ENCODE measurements at places on chromosomes 3 and 15.

DNA sequence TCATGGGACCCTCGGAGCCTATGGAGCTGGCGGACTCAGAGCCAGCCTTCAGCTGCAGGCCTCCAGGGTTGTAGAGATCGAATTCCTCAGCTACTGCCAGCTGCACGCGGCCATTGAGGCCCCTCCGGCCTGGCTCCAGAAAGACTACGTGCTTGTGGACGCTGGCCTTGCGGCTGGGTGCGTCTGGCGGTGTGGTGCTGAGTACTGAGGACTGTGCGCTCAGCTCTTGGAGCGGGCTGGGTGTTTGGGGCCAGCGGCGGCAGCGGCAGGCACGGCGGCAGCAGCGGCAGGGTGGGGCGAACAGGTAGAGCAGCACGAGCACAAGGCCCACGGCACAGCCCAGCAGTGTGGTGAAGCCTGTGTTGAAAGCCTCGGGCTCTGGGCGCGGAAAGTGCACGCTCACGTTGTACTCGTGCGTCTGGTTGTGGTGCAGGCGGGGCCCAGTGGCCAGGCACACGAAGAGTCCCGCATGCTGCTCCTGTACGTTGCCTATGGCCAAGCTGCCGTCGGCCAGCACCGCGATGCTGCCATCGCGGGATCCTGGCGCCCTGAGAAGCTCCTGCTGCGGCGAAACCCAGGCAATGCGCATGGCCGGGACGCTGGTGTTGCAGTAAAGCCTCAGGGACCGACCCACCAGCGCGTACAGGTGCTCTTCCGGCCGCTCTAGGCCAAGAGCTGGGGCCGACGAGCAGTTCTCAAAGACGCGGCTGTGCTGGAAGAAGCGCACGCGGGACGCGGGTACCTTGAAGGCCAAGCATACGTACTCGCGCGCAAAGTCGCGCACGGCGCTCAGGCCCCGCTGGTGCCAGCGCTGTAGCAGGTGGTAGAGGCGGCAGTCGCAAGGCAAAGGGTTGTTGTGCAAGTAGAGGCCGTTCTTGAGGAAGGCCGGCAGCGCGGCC lies 1.3 kb downstream of the AMIGO3 start:
- no peak for DNase-seq

- DNase-seq = no peak
These were observed 132.6 kb upstream of the LRRN1 start for GRCh38 chr3:3666664-3667063.

DNA sequence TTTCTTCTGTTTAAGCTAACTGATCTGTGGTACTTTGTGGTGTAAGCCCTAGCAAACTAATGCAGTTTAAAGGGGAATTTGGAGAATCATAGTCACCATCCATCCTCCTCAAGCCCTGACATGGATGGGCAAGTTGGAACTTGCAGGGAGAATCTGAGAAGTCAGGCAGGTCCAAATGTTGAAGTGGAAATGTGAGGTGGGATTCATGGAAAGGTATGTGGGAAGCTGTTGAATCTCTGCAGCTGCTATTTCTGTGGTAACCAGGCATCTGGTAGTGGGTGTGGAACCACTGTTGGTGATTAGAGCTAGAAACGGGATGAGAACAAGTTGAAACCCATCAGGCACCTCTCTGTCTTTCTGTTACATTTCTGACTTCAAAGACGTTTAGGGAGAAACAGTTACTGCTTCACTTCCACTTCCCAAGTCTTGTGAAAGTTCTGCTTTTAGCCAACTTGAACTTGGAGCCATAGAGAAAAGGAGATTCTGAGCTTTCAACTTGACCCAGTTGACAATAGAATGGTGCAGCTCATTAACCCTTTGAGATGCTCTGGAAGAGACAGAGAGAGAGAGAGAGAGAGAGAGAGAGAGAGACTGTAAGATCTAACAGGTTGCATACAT lies 38.1 kb upstream of the NMNAT3 start:
- DNase-seq = no peak

- DNase-seq = no peak
These were observed 32.5 kb upstream of the CHRNB4 start for GRCh38 chr15:78673476-78673875.

DNA sequence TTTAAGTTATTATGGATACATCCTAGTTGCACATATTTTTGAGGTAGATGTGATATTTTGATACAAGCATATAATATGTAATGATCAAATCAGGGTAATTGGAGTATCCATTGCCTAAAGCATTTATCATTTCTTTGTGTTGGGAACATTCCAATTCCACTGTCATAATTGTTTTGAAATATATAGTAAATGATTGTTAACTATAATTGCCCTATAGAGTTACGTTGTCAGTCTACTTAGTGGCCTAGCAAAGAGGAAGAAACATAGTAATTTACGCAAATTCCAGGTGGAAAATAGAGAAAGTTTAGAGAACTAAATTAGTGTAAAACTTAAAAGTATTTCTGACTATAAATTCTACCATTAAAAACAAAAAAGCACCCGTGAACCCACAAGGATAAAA lies 24.9 kb downstream of the NXPE3 start:
- DNase-seq = no peak

GRCh38 chr15:51114437-51115119 lies 19.9 kb upstream of the TNFAIP8L3 start:
- DNase-seq = no peak

- DNase-seq = no peak
These were observed 617.6 kb upstream of the ZNF717 start for GRCh38 chr3:76402926-76403325.

Data from stimulated activated CD4-positive, alpha-beta T cell treated with anti-CD3 and anti-CD28 coated beads, Interleukin-12 subunit alpha, Interleukin-12 subunit beta, amount 100 ng/mL, for 48 hours (primary cell).